Sciatic nerve (tissue), 2 donors: ENCODE measurements at places on chromosomes 11 and 22.
A peak's percentile ranks its signal among the peaks of the same experiment; 100 is the strongest.

GRCh38 chr22:29780748-29781676, 13.8 kb downstream of the UQCR10 start:
- DNase-seq = no peak

- no peak for DNase-seq
Observed at GRCh38 chr11:107457205-107457557, 444 bp downstream of the CWF19L2 start.

- DNase-seq = no peak
Observed at GRCh38 chr11:131533998-131534397, 163.6 kb downstream of the NTM start.

DNA sequence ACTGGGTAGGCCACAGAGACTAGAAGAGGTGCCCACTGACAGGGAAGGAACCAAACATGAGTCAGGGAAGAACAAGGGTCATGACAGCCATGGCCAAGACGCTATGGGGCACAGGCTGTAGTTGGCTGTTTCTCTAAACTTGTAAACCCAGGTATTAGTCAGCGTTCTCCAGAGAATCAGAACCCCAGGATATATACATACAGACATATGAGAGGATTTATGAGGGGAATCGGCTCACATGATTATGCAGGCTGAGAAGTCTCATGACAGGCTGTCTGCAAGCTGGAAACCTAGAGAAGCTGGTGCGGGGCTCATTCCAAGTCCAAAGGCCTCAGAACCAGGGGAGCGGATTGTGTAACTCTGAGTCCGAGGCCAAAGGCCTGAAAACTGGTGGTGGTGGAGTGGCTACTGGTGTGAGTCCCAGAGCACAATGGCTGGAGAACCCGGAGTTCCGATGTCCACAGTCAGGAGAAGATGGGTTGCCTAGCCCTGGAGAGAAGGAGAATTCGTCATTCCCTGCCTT, 29.7 kb upstream of the CD81 start:
- DNase-seq = no peak

GRCh38 chr11:75938543-75938942, 123.5 kb downstream of the UVRAG start:
- no peak for DNase-seq

DNA sequence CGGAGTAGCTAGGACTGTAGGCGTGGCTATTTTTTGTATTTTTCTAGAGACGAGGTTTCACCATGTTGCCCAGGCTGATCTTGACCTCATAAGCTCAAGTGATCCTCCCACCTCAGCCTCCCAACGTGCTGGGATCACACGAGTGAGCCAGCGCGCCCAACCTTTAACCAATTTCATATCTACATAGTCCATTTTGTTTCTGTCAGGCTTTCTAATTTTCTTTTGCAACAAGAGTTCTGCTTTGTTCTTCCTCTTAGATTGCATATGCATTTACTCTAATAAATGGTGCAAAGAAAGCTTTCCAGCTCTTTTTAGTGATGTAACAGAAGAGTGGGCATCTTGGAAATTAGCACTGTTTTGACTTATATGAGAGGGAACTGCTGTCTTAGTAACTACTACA, 13.3 kb downstream of the RTN3 start:
- DNase-seq = no peak

DNA sequence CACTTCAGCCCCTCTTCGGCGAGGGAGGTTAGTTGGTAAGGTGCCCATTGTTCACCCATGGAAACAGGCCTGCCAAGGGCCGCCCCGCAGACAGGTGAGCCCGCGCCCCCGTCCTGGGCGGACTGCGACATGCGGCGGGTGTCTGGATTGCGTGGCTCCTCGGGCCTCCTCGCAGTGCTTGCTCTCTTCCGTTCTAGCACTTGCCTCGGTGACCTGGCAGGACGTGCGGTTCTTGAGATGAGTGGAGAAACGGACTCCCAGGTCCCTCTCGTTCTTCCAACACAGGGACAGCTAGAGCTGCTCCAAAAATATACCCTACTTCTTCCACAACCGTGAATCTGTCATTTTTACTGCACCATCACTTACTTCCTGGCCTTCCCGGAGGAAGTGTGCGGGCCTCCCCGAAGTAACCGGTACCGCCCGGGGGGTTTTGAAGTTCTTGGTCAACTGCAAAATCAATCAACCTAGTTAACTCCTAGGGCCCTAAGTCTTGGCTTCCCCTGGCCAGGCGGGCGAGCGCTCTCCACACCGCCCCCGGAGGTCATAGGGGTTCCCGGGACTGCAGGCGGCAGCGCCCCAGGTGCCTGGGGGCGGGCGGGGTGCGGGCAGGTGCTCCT, 745 bp upstream of the ZBTB44 start:
- peak; percentile 61 for DNase-seq

DNA sequence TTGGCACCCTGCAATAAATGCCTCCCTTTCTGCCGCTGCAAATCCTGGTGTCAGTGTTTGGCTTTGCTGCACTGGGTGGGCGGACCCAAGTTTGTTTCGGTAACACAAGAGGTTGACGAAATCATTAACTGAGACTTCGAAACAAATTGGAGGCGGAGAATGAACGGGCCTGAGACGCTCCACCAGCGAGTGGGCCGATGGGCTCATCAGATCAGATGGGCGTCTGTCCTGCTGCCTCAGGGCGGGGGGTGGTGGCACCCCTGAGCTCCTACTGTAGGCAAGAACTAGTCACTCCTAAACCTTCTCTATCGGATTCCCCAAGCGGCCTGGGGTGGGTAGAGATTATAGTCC, 918 bp upstream of the CAPN5 start:
- peak; percentile 78 for DNase-seq

DNA sequence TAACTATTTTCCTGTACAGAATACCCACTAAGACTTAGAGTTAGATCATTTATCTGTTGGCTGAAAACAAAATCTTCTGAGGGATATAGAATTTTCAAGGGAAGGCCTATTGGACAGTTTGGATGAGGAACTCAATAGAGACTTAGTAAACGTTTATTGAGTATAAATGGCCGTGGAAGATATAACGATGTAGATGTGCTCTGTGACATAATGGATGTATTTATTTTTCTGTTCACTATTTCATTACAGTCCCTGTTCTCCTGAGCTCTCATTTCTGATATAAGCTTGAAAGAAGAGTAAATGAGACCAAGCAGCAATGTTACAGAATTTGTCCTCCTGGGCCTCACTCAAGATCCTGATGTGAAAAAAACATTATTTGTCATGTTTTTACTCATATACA, at the start of gene OR4A16:
Gene OR4A16 (plus strand): TSS at position 301 of the 400 bp plus-strand sequence. CDS start 0 bp downstream, at position 301.
- no peak for DNase-seq

GRCh38 chr11:33412241-33412640, 155.1 kb downstream of the HIPK3 start:
- no peak for DNase-seq

DNA sequence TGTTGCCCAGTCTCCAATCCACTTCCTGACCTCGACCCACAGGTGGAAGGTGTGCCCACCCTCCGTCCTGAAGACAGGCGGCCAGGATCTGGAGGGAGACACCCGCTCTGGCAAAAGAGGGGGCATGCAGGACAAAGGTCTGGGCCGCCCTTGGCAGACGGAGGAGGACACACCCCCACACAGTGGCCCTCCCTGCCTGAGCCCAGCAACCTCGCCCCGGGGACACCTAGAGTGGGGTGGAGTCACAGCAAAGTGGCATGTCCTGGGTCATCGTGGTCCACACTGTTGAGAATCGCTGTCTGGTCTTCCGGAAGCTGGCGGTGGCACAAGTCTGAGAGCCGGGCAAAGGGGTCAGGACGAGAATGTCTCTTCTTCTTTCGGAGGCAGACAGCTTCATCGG, 47.9 kb downstream of the IGSF9B start:
- DNase-seq = no peak
